ENCODE measurements at places on chromosomes 13 and 19. TPM values are rescaled to one million over a fixed set of nuclear protein-coding genes. Genes with fewer than 3 reads are reported as not detected.

DNAJC15 gene
- total RNA-seq = 21.6 TPM

IL17D gene
- total RNA-seq = 12.3 TPM

DNA sequence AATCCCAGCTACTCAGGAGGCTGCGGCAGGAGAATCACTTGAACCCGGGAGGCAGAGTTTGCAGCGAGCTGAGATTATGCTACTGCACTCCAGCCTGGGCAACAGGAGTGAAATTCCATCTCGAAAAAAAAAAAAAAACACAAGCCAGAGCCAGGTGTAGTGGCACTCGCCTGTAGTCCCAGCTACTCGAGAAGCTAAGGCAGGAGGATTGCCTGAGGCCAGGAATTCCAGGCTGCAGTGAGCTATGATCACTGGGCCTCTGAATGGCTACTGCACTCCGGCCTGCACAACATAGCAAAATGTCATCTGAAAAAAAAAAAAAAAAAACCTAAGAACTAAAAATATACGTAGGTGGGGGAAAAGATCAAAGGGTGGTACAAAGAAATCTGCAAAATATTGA lies 19.4 kb downstream of the EPS15L1 start:
- H3K4me1 ChIP-seq = peaks cover 54% of the 10 kb centered on the region
- no peaks in the 10 kb centered on the region for H3K27me3 ChIP-seq
- no peak overlapping the region for H3K4me3 ChIP-seq
- no peak for DNase-seq
- peaks cover 2% of the 10 kb centered on the region for H3K36me3 ChIP-seq
- H3K27ac ChIP-seq = peak overlapping the region; percentile 68

GRCh38 chr19:1929021-1929742 lies 11.8 kb upstream of the CSNK1G2 start:
- peaks cover 4% of the 10 kb centered on the region for H3K36me3 ChIP-seq
- peaks cover 8% of the 10 kb centered on the region for H3K4me1 ChIP-seq
- no peak for DNase-seq

GRCh38 chr13:72634859-72635258 lies 92.6 kb downstream of the MZT1 start:
- H3K4me1 ChIP-seq = no peaks in the 10 kb centered on the region
- no peak overlapping the region for H3K4me3 ChIP-seq
- peaks cover 7% of the 10 kb centered on the region for H3K27me3 ChIP-seq
- H3K36me3 ChIP-seq = no peaks in the 10 kb centered on the region
- no peak overlapping the region for H3K27ac ChIP-seq
- no peak for DNase-seq

GRCh38 chr19:46783670-46784069 lies 4.7 kb downstream of the SLC1A5 start:
- peaks cover 36% of the 10 kb centered on the region for H3K36me3 ChIP-seq
- peaks cover 38% of the 10 kb centered on the region for H3K4me1 ChIP-seq
- H3K27ac ChIP-seq = peak overlapping the region; percentile 100
- DNase-seq = no peak
- no peaks in the 10 kb centered on the region for H3K27me3 ChIP-seq
- peak overlapping the region; percentile 99 for H3K4me3 ChIP-seq

- H3K4me3 ChIP-seq = no peak overlapping the region
- no peak for DNase-seq
- no peaks in the 10 kb centered on the region for H3K27me3 ChIP-seq
These were observed 212.9 kb upstream of the SERP2 start for GRCh38 chr13:44160591-44161191.

DNA sequence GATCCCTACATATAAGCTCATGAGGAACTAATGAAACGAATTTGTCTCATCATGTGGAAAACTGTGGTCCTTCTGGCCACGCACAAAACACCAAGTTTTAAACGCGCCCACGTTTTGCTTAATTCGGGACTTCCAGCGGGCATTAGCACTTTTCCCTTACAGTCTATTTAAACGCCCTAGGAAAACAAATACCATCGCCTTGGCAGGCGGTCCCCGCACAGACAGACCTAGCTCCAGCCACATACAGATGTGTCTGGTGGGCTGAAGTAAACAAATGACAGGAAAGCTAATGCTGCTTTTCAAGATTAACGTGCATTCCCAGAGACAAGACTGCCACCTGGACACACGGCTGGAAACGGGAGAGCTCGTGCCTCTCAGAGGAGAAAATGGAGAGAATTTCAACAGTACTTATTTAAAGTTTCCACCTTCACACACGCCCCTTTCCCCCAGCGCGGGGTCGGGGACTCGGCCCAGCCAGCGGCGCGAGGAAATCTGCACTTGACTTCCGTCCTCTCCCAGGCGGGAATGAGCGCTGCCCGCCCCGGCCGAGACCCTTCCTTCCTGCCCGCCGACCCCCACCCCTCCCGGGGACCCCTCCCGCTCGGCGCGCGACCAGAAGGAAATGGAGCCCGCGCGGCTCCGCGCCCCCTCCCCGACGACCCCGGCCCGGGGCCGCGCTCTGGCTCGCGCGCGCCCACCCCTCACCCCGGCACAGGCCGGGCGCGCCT lies 931 bp downstream of the USP12 start:
- H3K27ac ChIP-seq = peak overlapping the region; percentile 98
- no peak for DNase-seq
- no peaks in the 10 kb centered on the region for H3K27me3 ChIP-seq
- H3K4me1 ChIP-seq = peaks cover 49% of the 10 kb centered on the region

All from chondrocyte (in vitro differentiated cells).